Stimulated activated CD8-positive, alpha-beta memory T cell treated with anti-CD3 and anti-CD28 coated beads, Interleukin-7, amount 100 ng/mL, for 1 hour (primary cell): ENCODE measurements at places on chromosomes 2 and 18.

DNA sequence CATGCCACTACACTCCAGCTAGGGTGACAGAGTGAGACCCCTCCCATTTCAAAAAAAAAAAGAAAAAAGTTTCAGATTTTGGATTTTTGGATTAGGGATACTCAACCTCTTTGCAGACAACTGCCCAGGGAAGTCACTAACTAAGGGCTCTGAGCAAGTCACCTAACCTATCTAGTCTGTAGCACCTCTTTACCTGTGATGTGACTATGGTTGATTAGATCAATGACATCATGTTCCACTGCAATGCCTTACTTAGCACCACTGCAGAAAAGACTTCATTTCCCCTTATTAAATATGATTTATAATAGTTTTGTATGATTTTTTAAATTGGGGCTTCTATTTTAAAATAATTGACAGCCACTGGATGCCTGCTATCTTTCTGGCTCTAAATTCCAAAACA is 41.2 kb downstream of the CUL3 start:
- no peak for DNase-seq

DNA sequence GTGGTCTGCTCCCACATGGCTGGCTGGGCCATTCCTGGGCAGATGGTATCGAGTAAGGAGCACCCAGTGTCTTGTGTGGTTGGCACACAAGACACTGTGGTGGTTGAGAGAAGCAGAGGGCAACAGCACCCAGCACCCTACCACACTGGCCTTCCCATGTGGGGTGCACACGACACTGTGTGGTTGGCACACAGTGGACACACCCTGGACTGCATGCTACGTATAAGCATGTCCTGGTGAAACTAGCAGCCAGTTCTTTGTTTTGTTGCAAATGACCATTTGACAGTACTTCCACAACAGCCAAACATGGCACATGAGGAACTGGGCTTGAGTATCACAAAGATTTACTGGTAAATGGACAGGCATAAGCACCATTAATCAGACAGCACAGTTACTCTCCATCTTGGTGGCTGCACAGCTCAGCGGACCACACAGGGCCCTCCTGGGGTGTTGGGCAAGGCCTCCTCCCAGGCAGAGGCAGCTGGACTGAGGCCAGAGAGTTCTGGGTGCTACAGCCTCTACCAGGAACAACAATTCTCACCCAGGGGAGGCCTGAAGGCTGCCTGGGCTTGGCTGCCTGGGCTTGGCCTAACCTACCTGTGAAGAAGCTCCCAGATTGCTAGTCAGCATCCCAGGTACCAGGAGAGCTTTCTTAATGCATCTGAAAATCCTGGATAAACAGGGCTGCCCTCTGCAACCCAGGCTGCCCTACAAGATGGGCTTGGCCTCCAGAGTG is 59.3 kb upstream of the ALPP start:
- no peak for DNase-seq

- no peak for DNase-seq
Observed at GRCh38 chr2:113218283-113219091, 44.7 kb downstream of the PSD4 start.

- no peak for DNase-seq
Observed at GRCh38 chr2:67515538-67515937, 118.4 kb downstream of the ETAA1 start.

GRCh38 chr2:209331291-209331844 is 92.5 kb upstream of the MAP2 start:
- no peak for DNase-seq

GRCh38 chr2:55779459-55780421 is 86.1 kb upstream of the PNPT1 start:
- no peak for DNase-seq

GRCh38 chr2:129133692-129134641 is 815.3 kb upstream of the HS6ST1 start:
- no peak for DNase-seq

GRCh38 chr2:159438284-159438683 is 151.8 kb upstream of the WDSUB1 start:
- DNase-seq: no peak

DNA sequence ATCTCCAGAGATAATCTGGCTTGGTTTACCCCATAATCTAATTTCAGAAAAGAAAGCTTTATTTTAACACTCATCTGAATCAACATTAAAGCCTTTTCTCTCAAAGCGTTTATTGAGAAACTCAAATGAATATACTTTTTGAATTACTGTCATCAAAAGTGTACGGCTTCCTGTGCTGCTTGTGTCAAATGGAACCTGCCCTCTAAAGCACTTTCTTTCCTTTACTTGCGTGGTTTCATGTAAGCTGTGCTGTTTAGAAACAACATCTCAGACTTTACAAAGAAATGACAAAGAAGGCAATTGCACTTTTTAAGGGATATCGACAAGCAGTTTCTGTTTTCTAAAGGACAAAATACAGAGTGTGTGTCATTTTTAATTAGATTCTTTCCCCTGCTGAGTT is 35.1 kb downstream of the CYBRD1 start:
- no peak for DNase-seq

DNA sequence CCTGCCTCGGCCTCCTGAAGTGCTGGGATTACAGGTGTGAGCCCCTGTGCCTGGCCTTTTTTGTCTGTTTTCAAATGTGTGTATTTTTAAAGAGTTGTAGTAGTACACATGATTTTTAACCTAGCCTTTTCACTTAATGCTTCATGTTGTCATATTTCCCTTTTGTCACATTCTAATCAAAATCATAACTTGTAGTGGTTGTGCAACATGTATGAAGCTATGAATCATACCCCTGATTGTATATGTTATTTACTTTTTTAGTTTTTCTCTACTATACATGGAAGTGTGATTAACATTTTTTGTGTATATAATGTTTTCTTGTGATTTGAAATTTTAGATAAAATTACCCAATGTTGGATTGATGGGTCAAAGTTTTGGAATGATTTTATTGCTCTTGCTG is 8.5 kb downstream of the GEN1 start:
- DNase-seq: no peak

DNA sequence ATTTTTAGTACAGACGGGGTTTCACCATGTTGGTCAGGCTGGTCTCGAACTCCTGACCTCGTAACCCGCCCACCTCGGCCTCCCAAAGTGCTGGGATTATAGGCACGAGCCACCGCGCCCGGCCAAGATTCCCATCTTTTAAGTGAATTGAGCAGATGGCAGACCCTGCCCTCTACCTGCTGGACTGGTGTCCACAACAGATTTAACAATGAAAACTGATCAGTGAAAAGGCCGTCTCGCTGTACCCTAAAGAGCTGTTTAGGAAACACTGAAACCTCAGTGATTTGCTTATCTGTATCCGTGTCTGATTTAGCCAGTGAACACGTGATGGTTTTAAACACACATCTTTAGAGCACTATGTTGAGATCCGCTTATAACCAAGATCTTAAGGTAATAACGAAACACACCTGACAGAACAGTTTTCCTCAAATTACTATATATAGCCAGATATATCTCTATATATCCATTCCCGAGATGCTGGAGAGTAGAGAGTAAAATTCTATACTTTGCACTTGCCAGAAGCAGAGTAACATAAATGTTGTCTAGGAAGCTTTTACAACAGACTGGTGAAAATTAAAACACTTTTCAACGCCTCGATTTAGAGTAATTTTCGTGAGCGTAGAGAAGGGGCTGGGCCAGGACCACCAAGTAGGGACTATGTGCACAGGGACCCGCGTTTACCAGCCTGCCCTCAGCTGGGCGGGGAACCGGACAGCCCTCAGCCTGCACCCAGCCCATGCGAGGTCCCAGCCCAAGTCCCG is 594 bp downstream of the FAM161A start:
- no peak for DNase-seq

GRCh38 chr2:100630473-100630977 is 67.7 kb downstream of the PDCL3 start:
- no peak for DNase-seq

DNA sequence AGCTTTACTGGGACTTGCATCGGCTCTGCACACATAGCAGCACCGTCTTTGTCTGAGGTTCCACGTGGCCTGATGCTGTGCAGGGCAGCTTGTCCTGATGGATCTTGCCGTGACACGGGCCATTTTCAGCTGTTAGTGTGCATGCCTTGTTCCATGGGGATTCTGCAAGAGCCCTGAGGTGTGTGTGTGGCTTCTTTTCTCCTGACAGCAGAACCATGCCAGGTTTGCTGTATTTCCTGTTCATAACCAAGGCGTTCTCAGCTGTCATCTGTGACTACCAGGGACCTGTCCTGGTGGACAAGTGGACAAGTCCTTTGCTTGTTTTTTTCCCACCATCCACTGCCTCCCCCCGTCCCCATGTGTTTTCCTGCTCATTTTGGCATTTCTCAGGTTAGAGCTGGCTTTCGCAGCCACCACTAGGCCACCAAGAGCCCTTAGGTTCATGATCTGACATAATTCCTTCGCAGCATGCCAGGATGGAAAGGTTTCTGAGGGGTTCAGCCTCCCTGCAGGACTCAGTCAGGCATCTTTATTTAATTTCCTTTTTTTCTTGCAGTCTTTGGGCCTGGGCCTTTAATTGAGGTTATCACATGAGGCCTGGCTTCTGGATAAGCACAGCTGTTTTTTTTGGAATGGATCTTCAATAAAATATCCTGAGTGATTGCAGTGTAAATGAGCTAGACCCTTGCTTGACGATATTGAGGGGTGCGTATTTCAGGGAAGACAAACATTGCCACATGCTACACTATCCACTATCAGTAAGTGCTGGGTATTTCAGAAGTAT is 139.4 kb downstream of the NCK2 start:
- DNase-seq: no peak

DNA sequence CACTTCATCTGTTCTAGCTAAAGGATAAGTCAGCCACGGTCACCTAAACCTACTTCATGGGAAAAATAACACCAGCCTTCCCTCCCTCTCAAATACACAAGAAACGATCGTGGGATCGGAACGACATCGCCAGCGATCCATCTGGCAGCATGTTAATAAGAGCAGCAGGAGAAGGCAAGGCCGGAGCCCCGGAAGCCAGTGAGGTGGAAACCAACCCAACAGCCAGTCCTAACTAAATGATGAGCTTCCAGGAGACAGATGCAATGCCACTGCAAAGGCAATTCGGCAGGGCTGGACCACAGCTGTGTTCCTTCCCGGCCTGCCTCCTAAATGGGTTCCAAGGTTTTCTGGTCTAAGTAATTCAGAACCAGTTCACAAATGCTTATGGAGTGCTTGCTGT is 117.5 kb downstream of the TMEM163 start:
- no peak for DNase-seq

DNA sequence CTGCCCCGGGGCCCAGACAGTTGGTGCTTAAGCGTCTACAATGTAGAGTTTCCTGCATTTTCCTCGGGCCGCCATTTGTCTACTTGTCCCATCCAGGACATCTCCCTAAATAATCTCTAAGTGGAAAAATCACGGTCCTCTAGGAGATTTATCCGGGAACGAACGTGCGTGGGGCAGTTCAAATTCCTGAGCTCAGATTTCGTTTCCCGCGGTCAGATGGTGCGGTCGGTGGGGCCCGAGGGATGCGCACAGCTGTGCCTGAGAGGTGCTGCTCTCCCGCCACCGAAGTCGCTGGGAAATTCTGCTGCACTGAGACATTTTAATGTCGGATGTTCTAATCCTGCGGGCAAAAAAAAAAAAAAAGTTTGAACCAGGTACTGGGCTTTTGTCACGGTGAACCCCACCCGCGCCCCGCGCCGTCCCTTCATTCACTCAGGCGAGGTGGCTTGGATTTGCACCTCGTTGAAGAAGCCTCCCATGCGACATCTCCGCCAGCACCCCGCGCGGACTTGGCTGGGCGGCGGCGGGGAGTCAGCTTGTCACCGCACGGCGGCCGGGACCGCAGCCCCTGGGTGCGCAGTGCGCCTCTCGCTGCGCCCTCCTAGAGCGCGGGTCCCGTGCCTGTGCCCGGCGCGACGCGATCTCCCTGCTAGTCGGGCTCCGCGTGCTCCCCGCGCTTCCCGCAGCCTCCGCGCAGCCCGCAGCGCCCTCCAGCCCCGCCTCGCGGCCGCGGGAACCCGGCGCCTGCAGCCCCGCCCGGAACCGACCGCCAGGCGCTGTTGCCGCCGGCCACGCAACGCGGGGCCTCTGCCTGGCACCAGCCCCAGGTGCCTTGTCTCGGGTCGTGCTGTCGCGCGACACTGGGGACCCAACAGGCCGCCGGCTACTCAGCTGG is 191.9 kb upstream of the TCF4 start:
- no peak for DNase-seq

- DNase-seq: no peak
Observed at GRCh38 chr2:170812710-170813600, 3.7 kb upstream of the GAD1 start.

DNA sequence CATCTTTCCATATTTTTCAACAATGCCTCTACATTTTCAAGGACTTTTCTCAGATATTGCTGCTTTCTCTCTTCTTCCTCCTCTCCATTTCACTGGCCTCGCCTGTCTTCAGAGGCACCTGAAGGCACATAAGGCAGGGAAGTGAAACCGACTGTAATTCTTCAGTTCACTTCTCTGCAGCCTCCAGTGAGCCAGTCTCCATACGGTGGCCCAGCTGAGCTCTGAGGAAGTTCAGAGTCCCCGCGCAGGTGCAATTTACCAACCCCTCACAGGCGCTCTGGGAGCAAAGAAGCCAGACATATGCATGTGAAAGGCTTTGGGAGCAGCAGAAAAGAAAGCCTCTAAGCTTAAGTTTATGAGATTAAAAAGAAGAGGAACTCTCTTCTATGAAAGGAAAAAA is 12.4 kb downstream of the KLHL14 start:
- no peak for DNase-seq

GRCh38 chr2:172540421-172540820 is 15.5 kb upstream of the PDK1 start:
- no peak for DNase-seq

- no peak for DNase-seq
Observed at GRCh38 chr2:160308915-160309314, 108.8 kb upstream of the ITGB6 start.

DNA sequence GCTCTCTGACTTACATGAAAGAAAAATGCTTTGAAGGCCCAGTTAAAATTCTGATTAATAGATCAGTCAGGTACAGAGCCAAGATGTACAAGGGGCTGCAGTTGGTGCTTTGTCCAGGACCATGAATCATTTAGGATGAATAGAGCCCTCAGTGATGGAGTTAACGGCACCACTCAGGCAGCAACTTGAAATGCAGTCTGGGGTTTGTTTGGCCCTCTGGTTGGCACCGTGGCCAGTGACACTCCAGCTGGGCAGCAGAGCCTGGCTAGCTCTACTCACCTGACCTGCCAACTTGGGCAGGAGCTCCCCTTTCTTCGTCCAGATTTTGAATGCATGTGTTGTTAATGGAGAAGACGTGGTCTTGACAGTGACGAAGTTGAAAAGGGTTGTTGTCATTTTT is 493.0 kb upstream of the ACVR2A start:
- no peak for DNase-seq

DNA sequence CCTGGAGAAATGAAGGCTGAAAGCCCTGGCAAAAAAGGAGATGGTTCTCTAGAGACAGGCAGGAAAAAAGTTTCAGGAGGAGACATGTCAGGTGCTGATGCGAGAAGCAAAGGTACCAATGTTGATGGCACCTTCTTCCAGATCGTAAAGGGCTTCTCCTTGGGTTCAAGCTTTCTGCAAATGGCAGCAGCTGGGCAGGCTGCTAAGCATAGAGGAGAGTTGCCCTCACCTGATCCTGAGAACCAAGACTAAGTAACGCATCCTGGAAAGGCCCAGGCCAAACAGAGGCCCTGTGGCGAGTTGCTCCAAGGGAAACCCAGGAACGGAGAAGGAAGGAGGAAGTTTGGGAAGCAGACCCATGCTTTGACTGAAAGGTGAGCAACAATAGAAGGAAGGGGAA is 23.6 kb upstream of the AFTPH start:
- DNase-seq: no peak
